Kidney epithelial cell (primary cell): ENCODE measurements at places on chromosomes 5 and 9.
A peak's percentile ranks its signal among the peaks of the same experiment; 100 is the strongest.

DNA sequence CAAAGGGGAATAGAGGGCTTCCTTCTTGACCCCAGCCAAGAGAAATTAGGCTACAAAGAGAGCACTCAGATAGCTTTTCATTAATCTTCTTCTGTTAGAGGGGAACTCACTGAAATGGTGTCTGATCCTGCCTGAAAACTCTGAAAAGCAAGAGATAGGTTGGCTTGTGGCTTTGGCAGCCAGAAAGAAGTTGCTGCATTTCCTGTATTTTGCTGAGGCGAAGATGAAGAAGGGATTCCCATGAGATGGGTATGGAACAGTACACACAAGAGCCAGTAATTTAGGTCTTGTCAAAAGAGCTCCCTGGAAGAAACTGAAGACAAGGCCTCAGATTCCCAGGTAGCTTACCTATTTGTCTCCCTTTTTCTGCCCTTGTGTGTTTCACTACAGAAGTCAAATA lies 120.9 kb upstream of the TARS1 start:
- no peak for DNase-seq

GRCh38 chr5:68949256-68949655 lies 144.6 kb upstream of the SLC30A5 start:
- no peak for DNase-seq

DNA sequence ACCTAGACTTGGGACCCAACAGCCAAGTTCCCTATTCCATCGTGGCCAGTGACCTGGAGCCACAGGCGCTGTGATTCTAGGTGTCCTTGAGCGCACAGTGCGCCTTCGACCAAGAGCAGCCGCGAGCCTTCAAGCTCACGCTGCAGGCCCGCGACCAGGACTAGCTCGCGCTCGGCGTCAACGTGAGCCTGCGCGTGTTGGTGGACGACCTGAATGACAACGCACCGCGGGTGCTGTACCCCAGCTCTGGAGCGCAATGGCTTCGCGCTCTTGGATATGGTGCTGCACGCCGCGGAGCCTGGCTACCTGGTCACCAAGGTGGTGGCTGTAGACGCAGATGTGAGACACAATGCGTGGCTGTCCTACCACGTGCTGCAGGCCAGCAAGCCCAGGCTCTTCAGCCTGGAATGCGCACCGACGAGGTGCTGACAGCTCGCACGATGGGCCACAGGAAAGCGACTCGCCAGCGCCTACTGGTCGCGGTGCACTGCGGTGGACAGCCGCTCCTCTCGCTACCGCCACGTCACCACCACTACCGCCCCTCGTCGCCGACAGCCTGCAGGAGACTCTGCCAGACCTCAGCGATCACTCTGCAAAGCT lies 11.4 kb downstream of the PCDHGA12 start:
- DNase-seq: no peak

DNA sequence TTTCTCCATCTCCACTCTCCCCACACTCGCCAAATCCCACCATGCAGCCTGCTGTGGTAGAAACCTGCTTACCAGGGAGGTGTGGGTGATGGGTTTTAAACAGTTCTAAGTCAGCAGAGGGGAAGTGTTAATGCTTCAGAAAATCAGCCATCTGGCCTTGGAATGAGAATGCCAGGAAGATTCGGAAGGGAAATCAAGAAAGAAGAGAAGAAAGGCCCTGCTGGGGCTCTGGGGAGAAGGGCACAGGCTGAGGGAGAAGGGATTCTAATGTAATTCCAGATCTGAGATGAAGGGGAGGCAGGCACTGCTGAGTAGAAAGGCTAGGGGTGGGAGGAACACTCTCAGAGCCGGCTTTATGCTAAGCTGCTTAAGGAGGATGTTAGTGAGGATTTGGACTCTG lies 434.7 kb upstream of the DMAC1 start:
- no peak for DNase-seq

DNA sequence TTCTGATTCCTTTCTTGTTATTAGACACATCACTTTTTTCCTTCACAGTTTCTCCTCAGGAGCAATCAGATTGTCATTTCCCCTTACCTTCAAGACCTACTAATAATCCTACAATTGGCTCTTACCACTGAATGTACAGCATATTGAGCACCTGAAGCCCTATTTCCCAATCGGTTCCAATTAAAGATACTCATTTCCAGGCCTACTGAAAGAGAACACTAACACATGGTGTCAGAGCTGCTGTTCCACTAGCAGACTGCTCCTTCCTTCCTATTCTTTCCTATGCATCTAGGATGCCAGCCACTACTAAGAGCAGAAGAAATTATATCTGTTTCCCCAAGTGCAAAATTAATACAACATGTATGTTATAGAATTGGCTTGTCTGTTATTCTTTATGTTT lies 34.6 kb downstream of the SKIC3 start:
- DNase-seq: no peak

- DNase-seq: no peak
These were observed 39.7 kb downstream of the ROPN1L start for GRCh38 chr5:10481241-10481935.

DNA sequence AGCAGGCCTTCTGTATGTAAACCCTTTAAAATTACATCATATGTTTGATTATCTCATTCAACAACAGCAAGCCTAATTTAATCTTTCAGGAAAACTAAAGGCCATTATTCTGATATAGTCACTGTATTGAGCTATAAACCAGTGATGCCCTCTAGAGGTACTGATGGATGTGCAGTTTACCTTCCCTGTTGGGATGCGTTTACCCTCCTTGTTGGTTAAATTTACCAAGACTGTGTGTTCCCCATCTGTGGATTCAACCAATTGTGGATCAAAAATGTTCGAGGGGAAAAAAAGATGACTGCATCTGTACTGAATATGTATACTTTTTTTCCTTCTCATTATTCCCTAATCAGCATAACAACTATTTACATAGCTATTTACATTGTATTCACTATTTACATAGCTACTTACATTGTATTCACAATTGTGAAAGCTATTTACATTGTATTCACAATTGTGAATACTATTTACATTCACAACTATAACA lies 3.7 kb upstream of the BAAT start:
- DNase-seq: no peak

- DNase-seq: peak; percentile 89
These were observed 63.7 kb downstream of the MLLT3 start for GRCh38 chr9:20558566-20559016.

GRCh38 chr9:120853198-120853597 lies 10.5 kb upstream of the PSMD5 start:
- no peak for DNase-seq

- no peak for DNase-seq
These were observed 201.5 kb upstream of the MVB12B start for GRCh38 chr9:126125177-126125576.
